NCI-H774 (cell line): ENCODE measurements at places on chromosomes 11 and 22.

DNA sequence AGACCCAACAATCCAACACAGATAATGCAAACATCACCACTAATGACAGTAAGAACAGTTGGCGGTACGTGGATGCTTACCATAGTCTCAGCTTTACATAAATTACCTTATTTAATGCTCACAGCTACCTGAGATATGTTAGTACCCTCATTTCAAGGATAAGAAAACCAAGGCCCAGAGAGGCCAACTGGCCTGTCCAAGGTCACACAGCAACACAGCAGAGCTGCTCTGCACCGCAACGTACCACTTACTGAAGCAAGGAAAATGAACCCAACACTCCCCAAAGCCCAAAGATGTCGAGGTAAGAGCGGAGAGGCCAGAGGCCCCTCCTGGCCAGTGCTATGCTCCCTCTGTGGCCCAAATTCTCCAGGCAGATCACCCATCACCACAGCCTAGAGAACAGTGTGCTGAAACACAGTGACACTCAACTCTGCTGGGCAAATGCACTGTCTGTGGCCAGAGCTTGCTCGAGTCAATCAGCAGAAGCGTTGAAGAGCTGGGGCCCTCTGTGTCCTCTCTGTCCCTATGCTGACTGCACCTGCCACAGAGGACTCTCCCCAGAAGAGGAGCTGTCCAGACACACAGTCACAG is 14.0 kb downstream of the SHANK2 start:
- DNase-seq = no peak

- no peak for DNase-seq
Measured at GRCh38 chr11:86508604-86509587, 134.2 kb downstream of the CCDC81 start.

DNA sequence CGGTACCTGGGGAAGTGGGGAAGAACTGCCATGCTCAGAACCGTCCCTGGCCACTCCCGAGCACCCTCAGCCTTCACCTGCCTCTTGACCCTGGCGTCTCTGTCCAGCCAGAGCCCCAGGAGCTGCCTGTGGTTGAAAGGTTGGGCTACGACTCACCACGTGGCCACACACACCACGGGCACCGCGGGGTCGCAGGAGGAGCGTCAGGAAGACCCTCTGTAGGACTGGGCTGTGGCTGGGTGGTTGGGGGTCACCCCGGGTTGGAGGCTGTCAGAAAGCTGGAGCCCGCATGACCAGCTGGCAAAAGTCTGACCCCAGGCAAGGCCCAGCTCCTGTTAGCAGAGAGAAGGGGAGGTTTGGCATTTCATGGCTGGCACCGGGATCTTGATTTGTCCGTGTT is 11.5 kb downstream of the KRTAP5-5 start:
- no peak for DNase-seq

DNA sequence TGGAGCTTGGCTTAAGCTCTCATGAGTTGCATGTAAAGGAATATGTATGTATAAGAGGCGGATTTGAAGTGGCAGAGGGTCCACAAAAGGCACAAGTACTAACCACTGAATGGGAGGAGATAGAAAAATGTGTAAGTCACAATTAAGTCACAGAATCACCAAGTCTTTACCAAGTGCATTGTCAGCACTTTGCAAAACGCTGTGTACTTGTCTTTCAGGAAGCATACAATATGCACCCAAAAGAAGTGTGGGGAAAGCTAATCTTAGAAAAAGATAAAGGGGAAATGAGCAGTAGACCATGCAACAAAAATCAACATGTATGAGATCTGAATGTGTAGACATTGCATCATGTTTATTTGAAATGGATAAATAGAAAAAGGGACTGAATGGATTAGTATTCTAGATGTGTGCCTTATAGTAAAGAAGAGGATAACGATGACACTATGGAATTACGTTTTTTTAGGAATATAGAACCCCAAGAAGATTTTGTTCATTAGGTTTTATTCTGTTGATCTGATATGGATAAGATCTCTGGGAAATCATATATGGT is 4.5 kb downstream of the CNTF start:
- no peak for DNase-seq

DNA sequence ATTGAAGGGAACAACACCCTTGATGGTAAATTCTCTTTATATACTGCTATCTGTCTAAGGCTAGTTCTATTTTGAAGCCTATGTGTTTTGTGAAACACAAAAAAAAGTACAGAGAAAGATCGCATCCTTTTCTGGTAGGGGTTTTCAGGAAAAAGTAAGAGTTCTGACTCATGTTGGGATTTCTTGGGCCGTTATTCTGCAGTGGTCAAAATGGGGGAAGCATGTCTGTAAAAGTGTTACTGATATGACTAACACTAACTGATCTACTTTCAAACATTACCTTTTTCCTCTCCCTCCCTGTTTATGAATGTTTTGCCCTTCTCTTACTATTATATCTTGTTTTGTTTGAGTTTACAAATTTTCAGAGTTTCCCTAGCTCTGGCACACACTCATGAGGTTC is 53.9 kb downstream of the CTNND1 start:
- no peak for DNase-seq

DNA sequence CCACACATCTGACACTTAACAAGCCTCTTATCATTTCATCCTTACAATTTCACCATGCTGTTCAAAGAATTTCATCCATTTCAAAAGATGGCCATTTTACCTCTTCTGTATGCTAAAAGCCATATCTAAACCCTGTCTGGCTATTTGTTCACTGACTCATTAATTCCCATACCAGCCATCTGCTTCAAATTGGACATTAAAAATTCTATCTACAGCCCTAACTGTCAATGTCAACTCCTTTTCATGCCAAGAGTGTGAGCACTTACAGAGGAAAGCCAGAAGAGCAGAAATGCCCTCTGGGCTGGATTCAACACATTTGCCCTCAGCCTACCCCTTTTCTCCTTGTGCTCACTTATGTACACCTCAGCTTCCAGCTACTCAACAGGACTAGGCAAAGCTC is 59.2 kb downstream of the SYTL2 start:
- DNase-seq = no peak

- DNase-seq = no peak
Measured at GRCh38 chr11:67276781-67277230, 10.5 kb downstream of the GRK2 start.

DNA sequence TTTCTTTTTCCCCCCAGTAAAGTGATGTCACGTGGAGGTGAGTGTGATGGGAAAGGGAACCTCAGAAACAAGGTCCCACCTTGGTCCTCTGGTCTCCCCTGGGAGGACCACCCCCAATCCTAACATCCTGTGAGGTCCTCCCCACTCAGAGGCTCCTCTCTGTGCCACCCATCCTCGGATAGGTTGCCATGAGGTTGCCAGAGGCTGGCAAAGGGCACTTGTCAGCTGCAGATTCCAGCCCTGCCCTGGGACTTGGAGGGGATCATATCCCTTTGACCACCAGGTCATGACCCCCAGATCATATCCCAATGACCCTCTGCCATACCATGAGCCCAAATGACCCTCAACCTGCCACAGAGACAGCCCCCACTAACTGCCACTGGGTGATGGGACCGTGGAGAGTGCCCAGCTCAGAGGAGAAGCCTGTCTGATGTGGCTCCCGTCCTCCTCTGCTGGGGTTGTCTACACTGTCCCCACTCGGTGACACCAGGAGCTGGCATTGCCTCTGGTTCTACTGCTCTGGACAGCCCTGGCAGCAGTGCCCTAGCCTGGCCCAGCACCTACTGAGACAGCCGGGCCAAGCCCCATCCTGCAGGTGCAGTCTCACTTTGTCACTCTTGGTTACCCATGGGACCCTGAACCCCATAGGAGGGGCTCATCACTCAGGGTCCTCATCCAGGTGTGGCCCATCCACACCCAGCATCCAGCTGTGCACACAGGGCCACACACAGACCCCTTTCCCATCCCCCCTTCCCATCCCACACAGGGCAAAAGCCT is 90.2 kb upstream of the KCNQ1OT1 start:
- no peak for DNase-seq

DNA sequence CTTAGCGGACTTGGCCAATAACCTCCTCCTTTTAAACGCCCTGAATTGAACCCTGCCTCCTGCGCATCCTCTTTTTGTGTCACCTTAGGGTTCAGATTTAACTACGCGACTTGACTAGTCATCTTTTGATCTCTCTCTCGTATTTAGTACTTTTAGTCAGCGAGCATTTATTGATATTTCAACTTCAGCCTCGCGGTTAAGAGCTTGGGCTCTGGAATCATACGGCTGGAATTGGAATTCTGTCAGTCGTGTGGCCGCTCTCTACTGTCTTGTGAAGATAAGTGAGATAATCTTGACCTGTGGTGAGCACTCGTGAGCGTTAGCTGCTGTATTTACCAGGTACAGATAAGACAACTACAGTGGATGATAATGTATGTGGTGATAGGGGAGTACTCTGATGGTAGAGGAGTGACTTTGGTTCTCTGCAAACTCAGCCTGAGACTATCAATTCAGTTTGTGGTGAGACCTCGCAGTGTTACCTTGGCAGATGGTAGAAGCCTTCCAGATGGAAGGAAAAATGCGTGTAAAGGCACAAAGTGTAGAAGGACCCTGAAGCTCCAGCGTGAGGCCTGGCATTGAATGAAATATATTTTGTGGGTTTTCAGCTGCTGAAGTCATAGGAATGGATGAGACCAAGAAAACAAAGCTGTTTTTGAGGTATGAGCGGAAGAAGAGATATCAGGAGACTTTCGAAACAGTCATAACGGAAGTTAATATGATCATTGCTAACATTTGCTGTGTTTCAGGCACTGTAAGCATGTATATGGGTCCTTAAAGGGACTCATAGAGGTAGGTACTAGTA is 682 bp downstream of the ATM start:
- DNase-seq = no peak

DNA sequence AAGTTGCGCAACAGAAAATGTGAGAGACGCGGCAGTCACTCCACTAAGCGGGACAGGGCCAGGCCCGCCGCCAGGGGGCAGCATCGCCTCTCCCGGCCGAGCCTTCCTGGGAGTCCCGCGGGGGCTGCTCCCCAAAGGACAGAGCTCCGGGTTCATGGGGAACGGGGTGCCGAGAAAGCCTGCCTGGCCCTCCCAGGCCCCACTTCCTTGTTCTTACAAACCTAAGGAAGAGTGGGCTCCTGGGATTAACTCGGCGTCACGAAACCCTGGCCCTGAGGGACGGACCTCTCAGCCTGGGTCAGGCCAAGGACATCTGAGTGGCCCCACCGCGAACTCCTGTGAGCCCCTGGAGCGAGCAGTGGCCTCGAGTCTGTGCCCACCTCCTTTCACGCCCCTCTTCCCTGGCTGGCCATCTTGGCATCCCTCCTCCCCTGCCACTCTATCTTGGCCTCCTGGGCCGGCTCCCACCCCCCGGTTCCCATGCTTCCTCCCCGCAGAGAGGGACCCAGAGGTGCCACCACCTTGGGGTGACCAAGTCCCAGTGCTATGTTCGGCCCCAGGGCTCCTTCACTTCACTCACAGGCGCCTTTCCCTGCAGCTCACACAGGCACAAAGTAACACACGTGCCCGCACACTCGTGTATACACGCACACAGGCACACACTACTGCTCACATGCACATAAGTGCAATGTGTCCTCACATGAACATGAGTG is 99.9 kb upstream of the FGF3 start:
- peak; percentile 7 for DNase-seq

DNA sequence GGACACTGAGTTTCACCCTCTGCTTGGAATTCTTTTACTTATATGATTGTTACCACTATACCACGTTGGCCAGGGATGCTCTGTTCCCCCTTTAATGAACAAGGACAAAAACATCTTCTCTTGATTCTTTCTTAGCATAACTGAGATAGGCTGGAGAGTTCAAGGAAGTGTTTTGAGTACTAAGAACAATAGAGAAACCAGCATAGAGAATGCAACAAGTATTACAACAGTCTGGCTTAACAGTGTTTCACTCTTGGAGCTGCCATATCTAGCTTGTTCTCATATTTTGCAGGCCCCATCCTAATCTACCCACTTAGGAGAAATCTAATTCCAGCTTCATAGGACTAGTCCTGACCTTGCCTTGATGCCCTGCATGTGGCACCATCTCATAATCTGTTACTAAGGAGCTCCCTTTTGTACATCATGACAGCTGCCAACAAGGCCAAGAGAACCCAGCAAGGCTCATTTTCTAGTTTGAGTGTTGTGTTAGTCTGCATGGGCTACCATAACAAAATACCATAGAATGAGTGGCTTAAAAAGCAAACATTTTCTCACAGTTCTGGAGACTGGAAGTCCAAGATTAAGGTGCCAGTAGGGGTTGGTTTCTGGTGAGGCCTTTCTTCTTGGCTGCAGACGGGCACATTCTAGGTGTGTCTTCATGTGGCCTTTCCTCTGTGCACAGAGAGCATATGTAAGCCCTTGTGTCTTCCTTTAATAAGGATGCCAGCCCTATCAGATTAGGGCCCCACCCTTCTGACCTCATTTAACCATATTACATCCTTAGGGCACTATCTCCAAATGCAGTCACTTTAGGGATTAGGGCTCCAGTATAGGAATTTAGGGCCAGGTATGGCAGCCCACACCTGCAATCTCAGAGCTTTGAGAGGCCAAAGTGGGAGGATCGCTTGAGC is 37.8 kb downstream of the PACS1 start:
- DNase-seq = no peak

DNA sequence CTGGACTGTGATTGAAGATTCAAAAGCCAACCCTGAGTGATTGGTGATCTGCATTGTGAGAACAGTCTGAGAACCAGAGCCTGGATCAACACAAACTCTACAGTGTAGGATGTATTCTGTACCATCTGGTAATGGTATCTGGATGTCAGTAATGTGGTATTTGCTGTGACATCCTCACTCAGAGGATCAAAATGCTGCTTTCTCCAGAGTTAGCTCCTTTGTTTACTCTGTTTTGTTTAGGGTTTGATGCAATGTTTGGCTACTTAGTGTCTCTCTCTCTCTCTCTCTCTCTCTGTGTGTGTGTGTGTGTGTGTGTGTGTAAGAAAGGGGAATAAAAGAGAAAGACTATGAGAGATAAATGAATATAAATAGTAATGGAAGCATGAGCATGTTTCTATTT is 24.3 kb downstream of the CASP4 start:
- DNase-seq = peak; percentile 15

DNA sequence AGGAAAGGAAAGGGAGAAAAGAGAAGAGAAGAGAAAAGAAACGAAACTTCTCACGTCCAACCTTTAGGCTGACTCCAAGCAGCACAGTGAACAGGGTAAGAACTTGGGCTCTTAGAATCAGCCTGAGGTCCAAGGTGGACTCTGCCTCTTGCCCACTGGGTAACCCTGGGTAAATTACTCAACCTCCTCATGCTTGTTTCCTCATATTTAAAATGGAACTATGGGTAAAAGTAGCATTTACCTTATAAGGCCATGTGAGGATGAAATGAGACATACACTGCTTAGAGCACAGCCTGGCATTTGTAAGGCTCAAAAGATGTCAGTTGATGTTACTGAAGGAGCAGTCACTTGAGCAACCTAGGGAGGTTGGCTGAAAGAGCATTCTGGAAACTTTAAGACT is 107.9 kb downstream of the C11orf58 start:
- no peak for DNase-seq

- DNase-seq = no peak
Measured at GRCh38 chr11:81286550-81286949, 1447.1 kb downstream of the FAM181B start.

DNA sequence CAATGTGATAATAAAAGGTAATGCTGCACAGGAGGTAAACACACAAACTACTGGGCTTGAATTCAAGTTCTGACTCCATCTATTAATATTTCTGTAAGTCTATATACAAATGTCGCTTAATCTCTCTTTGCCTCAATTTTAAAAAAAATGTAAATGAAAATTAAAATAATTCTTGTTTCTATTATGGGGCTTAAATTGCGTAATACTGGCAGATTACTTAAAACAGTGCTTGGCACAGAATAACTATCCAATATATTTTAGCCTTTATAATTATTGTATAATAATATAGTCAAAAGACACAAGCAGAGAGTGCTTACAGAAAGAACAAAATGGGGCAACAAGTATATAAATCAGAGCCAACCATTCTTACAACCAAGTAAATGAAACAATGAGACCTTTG is 489.1 kb downstream of the CNTN5 start:
- no peak for DNase-seq

GRCh38 chr22:44448271-44448830 is 49.7 kb downstream of the RTL6 start:
- no peak for DNase-seq
